Nephron progenitor cell (in vitro differentiated cells): ENCODE measurements at places on chromosomes 3 and 15.
A peak's percentile ranks its signal among the peaks of the same experiment; 100 is the strongest.

DNA sequence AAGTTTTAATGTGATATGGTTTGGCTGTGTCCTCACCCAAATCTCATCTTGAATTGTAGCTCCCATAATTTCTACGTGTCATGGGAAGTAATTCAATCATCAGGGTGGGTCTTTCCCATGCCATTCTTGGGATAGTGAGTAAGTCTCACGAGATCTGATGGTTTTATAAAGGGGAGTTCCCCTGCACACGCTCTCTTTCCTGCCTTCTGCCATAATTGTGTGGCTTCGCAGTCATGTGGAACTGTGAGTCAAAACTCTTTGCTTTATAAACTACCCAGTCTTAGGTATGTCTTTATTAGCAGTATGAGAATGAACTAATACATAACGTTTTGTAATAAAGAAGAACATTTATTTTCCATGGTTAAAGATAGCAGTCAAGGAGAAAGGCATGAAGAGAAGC, 39.2 kb upstream of the GOLIM4 start:
- DNase-seq = no peak

- DNase-seq = no peak
Observed at GRCh38 chr15:75161106-75161916, 40.4 kb upstream of the C15orf39 start.

- no peak for DNase-seq
Observed at GRCh38 chr3:32004113-32004765, 22.7 kb downstream of the ZNF860 start.

- DNase-seq = peak; percentile 25
Observed at GRCh38 chr15:43511012-43511885, 6.2 kb upstream of the MAP1A start.

- DNase-seq = no peak
Observed at GRCh38 chr3:138578141-138578540, 15.9 kb downstream of the CEP70 start.
